CD4-positive, alpha-beta T cell treated with Interleukin-6 for 4 hours (primary cell): ENCODE measurements at places on chromosomes 13 and 19.

GRCh38 chr13:89740994-89741685, 1606.3 kb upstream of the MIR17HG start:
- no peak for DNase-seq

DNA sequence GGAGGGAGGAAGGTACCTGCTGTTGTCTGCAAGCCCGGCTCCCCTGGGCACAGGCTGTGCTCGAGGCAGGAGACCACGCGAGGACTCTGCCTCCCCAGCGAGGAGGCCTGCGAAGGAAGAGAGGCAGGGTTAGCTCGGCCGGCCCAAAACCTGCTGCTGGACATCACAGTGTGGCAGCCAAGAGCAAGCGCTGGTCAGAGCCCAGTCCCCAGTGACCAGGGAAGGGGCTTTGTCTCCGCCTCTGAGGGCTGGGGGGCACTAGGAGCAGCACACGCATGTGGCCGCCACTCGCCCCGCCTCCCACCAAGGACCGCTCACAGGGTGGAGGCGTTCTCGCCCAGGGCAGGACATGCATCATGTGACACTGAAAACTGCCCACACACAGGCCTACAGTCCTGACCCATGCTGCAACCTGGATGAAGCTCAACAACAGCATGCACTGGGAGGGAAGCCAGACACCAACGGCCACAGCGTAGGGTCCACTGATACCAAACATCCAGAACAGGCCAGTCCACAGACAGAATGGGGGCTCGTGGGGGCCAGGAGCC, 8.5 kb downstream of the MIER2 start:
- no peak for DNase-seq

DNA sequence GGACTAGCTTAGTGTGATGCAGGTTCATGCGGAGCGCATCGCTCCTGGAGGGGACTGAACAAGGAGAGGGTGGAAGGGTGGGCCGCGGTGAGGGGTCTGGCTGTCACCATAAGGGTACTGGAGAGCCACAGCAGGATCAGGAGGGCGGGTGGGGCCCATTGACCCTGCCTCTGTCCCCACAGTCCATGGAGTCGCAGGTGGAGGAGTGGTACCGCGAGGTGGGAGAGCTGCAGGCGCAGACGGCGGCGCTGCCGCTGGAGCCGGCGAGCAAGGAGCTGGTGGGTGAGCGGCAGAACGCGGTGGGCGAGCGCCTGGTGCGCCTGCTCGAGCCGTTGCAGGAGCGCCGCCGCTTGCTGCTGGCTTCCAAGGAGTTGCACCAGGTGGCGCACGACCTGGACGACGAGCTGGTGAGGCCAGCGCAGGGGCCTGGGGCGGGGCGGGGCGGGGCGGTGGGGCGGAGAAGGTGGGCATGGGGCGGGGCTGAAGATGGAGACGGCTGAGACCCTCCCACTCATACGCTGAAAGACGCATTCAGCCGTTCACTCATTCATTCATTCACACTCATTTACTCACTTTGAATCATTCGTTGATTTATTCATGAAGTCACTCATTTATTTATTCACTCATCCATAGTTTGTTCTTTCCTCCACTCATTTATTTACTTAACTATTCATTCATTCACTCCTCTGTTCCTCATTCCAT, 27.5 kb upstream of the SHKBP1 start:
- DNase-seq, result peak; percentile 83

DNA sequence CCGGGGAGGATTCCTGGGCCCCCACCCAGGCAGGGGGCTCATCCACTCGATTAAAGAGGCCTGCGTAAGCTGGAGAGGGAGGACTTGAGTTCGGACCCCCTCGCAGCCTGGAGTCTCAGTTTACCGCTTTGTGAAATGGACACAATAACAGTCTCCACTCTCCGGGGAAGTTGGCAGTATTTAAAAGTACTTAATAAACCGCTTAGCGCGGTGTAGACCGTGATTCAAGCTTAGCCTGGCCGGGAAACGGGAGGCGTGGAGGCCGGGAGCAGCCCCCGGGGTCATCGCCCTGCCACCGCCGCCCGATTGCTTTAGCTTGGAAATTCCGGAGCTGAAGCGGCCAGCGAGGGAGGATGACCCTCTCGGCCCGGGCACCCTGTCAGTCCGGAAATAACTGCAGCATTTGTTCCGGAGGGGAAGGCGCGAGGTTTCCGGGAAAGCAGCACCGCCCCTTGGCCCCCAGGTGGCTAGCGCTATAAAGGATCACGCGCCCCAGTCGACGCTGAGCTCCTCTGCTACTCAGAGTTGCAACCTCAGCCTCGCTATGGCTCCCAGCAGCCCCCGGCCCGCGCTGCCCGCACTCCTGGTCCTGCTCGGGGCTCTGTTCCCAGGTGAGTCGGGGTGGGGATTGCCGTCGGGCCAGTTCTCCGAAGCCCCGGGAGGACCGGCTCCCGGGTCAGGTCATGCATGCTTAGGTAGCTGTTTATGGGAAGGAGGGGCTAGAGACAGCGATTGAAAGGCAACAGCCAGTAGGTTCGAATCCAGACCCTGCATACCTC, at the start of gene ICAM1:
ICAM1 (plus strand) TSS at position 505 of the 779 bp plus-strand sequence; CDS start at position 545, 40 bp downstream.
- DNase-seq, result peak; percentile 78

GRCh38 chr13:80131204-80131603, 209.7 kb downstream of the SPRY2 start:
- no peak for DNase-seq

DNA sequence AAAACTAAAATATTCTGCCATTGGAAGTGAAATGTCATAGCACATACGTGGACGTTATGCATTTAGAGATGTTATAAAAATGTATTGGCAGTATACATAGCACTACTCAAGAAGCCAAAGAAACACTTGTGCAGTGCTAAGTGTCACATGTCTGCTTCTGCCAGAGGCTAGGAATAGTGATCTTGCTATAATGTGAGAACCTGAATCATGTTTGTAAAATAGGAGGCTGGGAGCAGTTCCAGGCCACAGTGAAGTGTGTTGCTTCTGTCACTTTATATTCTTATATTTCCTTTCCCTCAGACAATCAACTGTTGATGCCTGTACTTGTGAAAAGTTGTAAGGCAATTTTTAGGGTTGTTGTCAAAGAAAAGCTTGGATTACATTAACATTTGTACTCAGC, 3.4 kb downstream of the TRAPPC2B start:
- DNase-seq, result no peak

- DNase-seq, result peak; percentile 43
Measured at GRCh38 chr19:11377237-11377636, 2.8 kb downstream of the SWSAP1 start.

DNA sequence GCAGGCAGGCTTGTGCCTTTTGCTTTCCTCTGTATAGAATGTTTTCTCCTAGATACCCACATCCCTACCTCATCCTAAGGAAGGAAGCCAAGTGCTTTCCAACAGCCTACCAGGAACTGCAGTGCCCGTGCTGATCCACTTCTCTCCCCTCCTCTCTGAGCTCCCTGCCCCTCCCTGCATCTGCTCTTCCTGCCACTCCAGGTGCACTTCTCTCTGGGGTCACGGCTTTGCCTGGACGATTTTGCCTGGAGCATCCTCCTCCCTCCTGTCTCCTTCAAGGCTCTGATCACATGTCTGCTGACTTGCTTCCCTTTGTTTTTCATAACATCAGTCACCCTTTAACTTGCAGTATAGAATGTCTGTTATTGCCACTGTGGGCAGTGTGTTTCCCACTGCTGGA, 34.7 kb upstream of the IRS2 start:
- no peak for DNase-seq

GRCh38 chr19:38032151-38032550, 125.1 kb downstream of the SIPA1L3 start:
- no peak for DNase-seq

DNA sequence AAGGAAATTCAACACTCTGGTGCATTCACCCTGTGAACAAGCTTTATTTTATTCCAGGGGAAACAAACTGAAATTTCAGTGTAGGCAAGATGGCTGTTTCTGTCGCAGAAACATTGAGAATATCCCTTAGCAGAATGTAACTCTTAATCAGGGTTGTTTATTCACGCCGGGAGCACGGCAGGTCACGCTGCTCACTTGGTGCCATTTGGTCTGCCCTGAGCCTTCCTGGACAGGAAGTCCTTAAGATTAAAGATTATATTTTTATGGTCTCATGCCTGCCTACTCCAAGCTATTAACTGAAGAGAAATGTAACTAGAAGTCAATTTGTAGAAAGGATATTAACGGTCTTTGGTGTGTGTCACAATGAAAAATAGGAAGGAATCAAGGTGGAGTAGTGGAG, 185.3 kb upstream of the ARGLU1 start:
- no peak for DNase-seq
